ENCODE measurements at places on chromosomes 16 and 17.

- DNase-seq, result no peak
Measured at GRCh38 chr16:75647112-75647491, 363 bp downstream of the KARS1 start.

- no peak for DNase-seq
Measured at GRCh38 chr17:82893779-82894178, 54.0 kb upstream of the ZNF750 start.

GRCh38 chr16:47013910-47014309 is 40.4 kb upstream of the DNAJA2 start:
- no peak for DNase-seq

GRCh38 chr17:48671697-48672171 is 45.6 kb upstream of the HOXB9 start:
- DNase-seq, result no peak

DNA sequence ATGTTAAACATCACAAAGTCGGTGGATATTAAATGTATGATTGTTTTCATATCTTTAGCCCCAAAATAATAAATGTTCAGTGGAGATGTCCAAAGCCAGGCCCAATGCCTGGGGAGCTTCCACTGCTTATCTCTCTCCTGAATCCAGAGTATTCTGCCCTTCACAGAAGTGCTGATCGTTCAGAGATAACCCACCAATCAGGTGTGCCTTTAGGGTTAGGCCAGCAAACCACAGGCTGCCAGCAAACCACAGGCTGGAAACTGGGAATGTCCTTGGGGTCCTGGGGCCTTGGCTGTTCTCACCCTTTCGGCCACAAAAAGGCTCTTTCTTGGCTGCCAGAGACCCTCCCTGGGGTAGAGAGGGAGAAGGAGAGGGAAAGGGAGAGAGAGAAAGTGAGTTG is 33.9 kb downstream of the NXN start:
- DNase-seq, result no peak

GRCh38 chr17:8611619-8612298 is 18.8 kb downstream of the MYH10 start:
- DNase-seq, result no peak

GRCh38 chr16:71811261-71811803 is 2.7 kb upstream of the AP1G1 start:
- no peak for DNase-seq

DNA sequence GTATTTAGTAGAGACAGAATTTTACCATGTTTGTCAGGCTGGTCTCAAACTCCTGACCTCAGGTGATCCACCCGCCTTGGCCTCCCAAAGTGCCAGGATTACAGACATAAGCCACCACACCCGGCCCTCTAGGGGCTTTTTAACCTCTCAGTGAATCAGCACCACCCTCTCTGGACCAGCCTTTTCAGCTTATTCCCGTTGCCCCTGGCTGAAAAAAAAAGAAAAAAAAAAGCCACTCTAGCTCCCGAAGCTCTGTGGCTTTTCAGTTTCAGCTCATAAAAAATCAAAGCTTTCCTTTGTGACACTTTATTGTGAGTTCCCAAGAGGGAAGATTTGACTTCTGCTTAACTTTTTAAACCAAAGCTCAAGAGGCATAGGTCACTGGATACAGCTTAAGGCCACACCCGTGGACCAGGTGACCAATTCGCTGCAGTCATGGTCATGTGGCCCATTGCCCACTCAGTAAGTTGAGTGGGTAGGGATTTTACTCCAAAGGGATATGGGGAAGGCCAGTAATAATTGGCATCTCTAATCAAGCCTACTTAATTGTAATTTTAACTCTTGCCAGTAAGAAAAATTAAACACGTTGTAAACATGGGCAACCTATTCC is 46.6 kb upstream of the MED13 start:
- DNase-seq, result no peak

GRCh38 chr17:59684967-59685366 is 22.3 kb downstream of the PTRH2 start:
- DNase-seq, result no peak

GRCh38 chr16:85363881-85364280 is 249.2 kb upstream of the GSE1 start:
- no peak for DNase-seq

- peak; percentile 22 for DNase-seq
Measured at GRCh38 chr17:16936536-16937310, 35.2 kb downstream of the TNFRSF13B start.

- no peak for DNase-seq
Measured at GRCh38 chr17:64080174-64080618, 49.7 kb downstream of the ERN1 start.

- no peak for DNase-seq
Measured at GRCh38 chr16:82878466-82878865, 251.7 kb downstream of the CDH13 start.

DNA sequence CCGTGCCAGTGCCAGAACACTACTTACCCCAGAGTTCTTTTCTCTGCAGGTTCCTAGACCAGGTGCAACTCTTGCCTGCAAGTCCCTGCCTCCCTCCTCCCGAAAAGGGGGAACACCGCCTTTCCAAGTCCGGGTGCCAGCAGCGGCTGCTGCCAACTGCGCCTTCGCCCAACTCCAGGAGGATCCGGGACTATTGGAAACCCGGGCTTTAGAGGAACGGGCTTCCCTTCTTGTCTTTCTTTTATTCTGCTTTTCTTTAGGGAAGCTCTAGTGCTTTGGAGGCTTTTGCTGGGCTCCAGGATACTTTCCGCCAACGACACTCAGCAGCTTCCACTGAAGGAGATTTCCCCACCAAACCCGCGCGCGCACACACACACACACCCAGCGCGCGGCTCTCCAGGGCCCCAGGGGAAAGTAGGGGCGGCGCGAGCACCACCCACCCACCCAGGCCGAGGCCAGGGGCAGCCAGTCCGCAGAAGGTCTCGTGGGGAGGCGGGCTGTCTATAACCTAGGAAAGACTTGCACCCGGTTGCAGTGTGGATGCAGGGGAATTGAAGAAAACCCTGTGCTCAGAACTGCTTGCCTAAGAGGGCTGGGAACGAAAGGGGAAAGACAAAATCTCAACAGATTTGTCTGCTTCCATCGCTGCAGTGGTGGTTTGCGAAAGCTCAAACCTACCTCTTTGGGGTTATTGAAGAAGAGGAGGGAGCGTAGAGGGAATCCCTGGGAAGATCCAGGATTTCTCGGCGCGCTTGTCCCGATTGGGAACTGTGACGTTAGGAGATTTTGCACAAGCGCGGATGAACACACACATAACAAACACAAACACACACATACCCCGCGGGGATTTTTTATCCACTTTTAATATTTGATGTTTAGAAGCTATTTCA is 977 bp upstream of the CA10 start:
- DNase-seq, result no peak

DNA sequence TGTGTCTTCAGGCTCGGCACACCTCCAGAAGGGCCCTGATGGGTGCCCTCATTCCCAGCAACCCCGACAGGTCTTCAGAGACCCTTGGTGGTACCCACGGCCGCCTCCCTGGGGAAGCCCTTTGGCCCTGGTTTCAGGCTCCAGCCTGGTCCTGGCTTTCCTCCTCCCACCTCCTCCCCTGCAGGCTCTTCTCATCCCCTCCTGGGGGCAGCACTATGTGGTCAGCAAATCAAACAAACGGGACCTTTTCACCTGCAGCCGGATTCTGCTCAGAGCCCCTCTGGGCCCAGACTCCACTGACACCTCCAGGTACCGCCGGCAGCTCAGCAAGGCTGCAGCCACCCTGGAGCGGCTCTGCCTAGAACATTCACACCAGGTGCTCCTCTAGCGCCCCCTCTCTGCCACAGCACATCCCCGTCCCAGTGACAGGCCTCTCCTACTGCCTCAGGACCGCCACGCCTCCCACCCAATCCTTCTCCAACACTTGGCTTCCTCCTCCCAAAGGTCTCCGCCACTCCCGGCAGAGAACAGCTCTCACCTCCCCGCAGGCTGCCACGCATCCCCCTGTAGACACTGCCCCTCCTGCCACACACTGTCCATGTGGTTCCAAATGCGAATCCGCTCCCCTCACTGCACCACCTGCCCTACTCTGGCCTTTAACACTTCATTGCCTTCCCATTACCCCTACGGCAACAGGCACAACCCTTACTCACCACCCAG is 12.0 kb downstream of the CORO7 start:
- DNase-seq, result no peak

DNA sequence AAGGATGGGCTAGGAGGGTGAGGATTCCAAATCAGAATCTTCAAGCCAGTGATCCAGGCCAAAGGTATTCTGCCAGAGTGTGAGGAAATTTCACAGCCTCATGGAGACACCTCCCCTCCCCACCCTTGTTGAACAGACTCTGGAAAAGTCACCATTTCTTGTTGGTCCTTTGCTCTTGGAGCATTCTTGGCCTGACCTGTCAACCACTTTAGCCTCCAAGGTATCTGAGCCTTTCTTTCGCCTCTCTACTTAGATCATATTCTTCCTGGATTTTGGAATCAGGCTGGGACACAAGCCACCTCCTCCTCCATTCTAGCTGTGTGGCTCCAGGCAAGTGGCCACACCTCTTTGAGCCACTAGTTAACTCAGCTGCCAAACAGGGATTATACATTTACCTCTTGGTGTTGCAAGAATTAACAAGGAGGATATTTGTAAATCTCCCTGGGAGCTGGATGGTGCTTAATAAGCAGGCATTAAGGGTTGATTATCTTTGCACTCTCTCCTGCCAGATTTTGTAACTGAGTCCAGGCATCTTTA is 193.5 kb downstream of the WWOX start:
- DNase-seq, result no peak

DNA sequence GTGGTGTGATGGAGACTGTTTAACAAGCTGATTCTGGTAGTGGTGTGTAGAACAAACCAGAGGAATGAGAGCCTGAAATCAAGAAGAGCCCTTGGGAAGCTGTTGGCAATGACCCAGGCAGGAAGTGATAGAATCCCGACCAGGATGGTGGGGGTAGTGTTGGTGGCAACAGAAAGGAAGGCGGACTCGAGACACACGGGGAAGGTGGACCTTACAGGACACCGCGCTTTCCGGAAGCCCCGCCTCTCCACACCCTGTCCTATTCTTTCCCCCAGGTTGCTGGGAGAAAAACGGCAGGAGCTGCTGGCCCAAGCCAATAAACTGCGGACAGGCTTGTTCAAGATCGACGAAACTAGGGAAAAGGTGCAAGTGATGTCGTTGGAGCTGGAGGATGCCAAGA is 30.0 kb upstream of the KDM6B start:
- no peak for DNase-seq

GRCh38 chr17:61556224-61557188 is 34.5 kb downstream of the NACA2 start:
- DNase-seq, result no peak

DNA sequence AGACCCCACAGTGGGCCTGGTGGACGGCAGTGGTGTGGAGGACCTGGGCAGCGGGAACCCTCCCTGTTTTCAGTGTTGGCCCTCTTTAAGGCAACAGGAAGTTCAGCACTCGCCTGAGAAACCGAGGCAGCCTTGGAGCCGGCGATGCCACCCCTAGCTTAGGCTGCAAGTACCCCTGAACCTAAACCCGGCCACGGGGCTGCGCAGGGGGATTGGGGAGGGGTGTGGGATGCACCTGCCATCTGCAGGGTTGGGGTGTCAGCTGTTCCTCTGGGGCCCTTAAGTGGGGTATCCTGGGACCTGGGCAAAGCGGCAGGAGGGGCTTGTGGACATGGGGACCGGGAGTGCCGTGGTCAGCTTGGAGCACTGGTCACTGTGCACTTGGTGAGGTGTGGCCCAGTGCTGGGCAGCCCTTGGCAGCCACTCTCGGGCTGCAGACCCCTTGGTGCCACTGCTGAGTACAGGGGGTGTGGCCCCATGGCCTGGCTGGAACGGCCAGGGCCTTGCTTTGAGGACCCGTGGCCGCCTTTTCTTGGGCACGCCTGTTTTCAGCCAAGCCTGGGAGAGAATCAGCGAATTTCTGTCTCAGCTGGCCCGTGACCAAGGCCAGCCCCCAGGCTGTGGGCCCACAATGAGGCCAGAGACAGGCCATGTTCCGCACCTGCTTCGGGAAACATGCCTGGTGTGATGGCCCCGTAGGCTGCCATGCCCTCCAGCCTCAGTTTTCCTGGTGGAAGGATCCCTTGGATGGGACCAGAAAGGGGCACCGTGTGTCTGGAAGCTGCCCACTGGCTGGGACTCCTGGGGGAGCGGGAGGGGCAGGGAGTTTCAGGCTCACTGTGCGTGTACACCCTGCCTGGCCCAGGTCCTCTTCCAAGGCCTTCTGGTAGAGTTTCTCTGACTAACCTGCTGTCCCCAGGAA is 4.1 kb upstream of the SLC25A10 start:
- no peak for DNase-seq

GRCh38 chr17:51833045-51833444 is 325.5 kb downstream of the CA10 start:
- no peak for DNase-seq

GRCh38 chr17:83125515-83126274 is 46.3 kb downstream of the METRNL start:
- DNase-seq, result peak; percentile 74

DNA sequence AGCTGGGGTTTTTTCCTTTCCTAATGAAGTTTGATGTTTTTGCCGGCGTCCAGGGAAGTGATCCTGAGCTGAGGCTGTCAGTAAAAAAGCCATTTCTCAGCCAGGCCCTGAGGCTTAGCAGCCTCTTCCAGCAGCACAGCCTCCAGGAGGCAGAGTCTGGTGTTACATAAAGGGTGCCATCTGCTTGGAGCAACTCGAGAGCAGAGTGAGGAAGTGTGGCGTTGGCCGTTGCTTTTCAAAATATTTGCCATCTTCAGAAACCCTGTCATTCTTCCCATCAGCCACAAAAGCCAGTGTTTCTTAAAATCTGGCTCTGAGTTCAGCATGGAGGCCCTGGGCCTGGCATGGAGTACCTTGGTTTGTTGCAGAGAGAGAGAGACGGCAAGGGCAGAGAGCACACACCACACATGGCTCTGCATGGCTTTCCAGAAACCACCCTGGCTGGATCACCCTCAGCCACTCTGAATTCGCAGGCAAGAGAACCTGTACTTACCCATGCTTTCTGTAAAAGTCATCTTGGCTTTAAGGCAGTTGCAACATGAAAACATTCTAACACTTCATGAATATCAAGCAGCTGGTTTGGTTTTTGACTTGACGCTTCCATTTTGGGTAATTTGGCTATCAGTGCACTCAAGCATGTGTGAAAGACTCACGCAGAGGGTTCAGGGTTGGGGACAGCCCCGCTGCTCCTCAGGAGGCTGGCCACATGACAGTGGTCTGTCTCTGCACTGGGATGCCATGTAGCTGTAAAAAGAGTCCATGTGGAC is 21.0 kb downstream of the PMM2 start:
- DNase-seq, result no peak

GRCh38 chr17:16882243-16882925 is 89.5 kb downstream of the TNFRSF13B start:
- DNase-seq, result no peak

DNA sequence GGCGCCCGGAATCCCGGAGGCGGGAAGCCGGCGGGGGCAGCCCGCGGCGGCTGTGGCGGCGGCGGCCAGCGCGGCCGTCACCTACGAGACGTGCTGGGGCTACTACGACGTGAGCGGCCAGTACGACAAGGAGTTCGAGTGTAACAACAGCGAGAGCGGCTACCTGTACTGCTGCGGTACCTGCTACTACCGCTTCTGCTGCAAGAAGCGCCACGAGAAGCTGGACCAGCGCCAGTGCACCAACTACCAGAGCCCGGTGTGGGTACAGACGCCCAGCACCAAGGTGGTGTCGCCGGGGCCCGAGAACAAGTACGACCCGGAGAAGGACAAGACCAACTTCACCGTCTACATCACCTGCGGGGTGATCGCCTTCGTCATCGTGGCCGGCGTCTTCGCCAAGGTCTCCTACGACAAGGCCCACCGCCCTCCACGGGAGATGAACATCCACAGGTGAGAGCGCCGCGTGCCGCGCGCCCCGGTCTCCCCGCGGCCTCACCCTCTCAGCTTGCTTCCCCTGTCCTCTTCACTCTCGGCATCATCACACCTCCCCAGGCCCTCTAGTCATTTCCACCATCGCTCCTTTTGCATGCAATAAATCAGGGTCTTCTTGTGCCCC is 706 bp downstream of the SHISA6 start:
- DNase-seq, result peak; percentile 73
